ENCODE measurements at places on chromosomes 12 and 14. TPM values are rescaled to one million over a fixed set of nuclear protein-coding genes. Genes with fewer than 3 reads are reported as not detected.
A peak's percentile ranks its signal among the peaks of the same experiment; 100 is the strongest.

GRCh38 chr14:38721822-38722431 is 381.1 kb downstream of the SEC23A start:
- DNase-seq, result peak; percentile 46

DNA sequence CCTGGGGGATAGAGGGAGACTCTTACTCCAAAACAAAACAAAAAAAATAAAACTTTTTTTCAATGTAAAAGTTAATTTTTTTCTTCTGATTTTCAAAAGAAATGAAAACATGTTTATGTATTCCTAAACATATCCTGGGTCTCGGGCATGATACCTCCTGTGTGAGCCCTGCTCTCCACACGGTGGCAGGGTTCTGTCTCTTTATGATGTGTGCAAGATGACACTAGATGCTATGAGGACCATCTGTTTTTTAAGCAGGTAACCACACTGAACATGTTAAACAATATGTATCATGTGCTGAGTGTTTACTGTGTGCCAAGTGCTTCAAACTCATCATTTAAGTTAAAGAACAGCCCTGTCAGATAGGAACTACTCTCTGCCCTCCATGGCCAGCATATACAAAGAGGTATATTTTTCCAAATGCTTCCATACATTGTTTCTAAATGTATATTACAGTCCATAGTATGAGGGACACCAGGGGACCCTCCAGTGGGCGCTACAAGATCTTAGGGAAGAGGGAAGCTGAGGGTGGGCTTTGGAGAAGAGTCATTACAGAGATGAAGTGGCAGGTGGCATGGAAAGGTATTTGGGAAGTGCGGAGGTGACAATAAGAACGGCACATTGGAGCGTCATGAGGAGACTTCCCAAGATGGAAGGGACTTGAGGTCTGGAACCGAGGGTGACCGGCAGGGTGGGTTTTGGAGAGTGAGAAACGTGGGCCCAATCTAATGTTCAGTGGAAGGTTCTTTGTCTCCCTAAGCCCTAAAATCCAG is 28.5 kb downstream of the FOS start:
- DNase-seq, result peak; percentile 24

DNA sequence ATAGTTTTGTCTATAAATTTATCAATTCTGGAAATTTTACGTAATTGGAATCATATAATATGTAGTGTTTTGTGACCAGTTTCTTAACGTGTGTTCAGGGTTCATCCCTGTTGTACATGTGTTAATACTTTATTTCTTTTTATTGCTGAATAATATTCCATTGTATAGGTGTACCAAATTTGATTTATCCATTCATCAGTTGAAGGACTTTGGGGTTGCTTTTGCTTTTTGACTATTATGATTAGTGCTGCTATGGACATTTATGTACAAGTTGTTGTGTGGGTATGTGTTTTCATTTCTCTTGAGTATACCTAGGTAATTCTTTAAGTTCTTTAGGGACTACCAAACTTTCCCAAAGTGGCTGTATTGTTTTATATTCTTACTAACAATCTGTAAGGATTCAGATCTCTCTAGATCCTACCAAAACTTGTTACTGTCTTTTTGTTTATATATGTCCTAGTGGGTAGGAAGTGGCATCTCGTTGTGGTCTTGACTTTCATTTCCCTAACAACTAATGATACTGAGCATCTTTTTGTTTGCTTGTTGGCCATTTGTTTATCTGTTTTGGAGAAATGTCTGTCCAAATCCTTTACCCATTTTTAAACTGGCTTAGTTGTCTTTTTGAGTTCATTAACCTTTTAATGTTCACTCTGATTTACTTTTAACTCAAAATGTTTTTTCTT is 14.9 kb downstream of the VRK1 start:
- DNase-seq, result no peak

The NABP2 gene
- total RNA-seq, result 25.3 TPM

The INHBE gene
- total RNA-seq, result 1.3 TPM

The ANKS1B gene
- 0.38 TPM for total RNA-seq

DNA sequence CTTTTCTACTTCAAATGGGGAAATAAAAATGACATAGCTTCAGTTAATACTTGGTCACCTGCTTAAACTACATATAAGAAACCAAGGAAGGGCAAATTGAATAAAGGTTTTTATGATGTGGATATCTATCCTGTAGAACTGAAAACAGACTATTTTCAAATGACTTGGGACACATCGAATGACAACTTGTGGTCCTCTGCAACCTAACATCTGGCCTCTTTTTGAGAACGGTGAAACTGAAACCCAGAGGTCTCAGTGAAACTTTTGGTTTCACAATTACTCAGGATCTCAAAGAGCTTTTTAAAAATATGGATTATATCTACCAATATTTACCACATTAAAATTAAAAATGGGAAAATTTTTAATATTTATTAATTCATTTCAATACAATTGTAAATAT is 65.2 kb downstream of the PPP2R5E start:
- no peak for DNase-seq

DNA sequence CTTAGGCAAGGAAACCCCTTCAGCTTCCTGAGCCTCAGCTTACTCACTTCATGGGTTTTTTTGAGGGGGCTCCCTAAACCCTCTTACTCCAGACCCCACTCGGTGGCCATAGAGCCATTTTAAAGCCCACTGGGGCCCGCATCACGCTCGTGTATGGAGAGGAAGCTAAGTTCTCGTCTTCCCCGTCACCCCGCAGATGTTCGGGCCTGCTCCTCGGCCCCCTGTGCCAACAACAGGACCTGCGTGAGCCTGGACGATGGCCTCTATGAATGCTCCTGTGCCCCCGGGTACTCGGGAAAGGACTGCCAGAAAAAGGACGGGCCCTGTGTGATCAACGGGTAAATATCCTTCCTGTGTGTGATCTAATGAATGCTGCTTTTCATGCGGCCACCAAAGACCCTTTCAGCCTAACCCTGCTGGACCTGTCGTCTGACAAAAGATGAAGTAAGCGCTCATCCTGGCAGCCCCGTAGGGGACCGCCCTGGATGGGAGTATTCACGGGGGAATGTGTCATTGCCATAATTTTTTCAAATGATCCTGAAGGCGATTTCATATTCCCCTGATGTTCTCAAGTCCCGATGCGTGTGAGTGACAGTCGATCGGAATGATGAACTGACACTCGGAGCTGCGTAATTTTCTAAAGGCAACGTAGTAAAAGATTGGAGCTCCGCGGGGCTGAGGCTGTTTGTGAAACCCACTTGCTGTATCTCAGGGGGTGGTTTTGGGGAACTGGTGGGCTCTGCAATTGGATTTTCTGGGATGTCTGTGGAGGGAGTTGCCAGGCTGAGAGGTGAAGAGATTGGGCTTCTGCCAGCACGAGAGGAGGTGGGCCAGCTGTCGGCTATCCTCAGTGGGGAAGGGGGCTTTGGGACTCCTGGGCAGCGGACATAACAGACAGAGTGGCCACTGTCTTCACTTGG is 5.4 kb downstream of the DLK1 start:
- DNase-seq, result no peak

The IQSEC3 gene
- total RNA-seq, result not detected

The LRRK2 gene
- total RNA-seq, result 0.90 TPM

GRCh38 chr12:131507881-131508280 is 203.0 kb upstream of the SFSWAP start:
- DNase-seq, result no peak

GRCh38 chr12:87556985-87557384 is 472.2 kb downstream of the C12orf50 start:
- DNase-seq, result no peak

- peak; percentile 92 for DNase-seq
These were observed 5.1 kb upstream of the PAPOLA start for GRCh38 chr14:96497087-96497486.

DNA sequence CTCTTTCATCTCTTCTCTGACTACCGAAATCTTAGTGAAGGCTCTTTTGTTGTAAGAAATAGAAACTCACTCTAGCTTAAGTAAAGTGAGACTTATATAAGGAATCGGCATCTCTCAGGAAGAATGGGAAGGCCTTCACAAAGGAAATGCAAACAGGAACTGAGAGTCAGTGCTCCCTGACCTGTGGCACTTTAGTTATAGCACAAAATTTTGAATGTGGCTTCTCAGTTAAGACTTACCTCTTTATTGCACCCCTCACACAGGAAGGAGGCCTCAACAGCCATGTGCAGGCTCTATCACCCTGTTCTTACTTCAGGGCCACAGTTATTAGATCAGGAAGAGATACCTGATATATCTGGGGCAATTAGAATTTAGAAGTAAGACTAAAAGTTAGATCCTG is 224.7 kb upstream of the EGLN3 start:
- DNase-seq, result no peak
